ENCODE measurements at places on chromosomes 11 and 22. TPM values are rescaled to one million over a fixed set of nuclear protein-coding genes. Genes with fewer than 3 reads are reported as not detected.

DNA sequence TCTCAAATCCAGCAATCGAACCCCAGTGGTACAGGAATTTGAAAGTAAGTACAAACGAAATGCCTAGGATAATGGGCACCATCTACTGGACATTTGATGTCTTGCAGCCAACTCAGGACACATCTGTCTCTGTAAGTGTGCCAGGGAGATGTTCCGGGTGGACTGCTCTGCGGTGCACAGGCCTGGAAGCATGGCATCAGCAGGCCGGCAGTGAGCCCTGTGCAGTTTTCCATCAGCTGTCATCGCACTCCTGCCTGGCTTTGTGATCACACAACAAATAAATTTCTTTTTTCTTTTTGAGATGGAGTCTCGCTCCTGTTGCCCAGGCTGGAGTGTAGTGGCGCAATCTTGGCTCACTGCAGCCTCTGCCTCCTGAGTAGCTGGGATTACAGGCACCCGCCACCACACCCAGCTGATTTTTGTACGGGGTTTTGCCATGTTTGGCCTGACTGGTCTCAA, 71.0 kb downstream of the JAM3 start:
- H3K27me3 ChIP-seq, result no peaks in the 10 kb centered on the region
- H3K27ac ChIP-seq, result no peak overlapping the region
- peak; percentile 86 for DNase-seq
- no peak overlapping the region for H3K4me3 ChIP-seq

OR52I1 gene
- not detected for total RNA-seq

GRCh38 chr11:70703141-70704064, 305.1 kb downstream of the CTTN start:
- no peaks in the 10 kb centered on the region for H3K36me3 ChIP-seq
- DNase-seq, result no peak
- H3K4me1 ChIP-seq, result no peaks in the 10 kb centered on the region
- no peaks in the 10 kb centered on the region for H3K27me3 ChIP-seq
- H3K4me3 ChIP-seq, result no peak overlapping the region

DNA sequence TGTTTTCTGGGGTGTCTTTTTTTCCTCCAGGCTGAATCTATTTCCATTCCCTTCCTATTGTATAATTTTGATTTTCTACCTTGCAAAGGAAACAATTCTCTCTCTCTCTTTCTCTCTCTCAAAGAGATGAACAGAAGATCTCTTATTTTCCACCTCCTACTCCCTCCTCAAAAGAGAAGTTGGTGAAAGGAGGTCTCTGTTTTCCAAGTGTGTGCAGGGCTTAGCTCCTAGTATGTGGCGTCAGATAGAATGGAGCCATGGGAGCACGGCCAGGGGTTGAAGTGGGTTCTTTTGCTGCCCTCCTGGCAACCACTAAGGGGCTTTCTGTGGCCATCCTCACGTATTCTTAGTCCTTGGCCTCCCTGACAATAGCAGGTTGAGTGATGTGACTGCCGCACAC, 480 bp downstream of the TRIM34 start:
- peak; percentile 13 for DNase-seq
- H3K27ac ChIP-seq, result peak overlapping the region; percentile 59
- peaks cover 36% of the 10 kb centered on the region for H3K4me1 ChIP-seq
- H3K27me3 ChIP-seq, result no peaks in the 10 kb centered on the region
- no peaks in the 10 kb centered on the region for H3K36me3 ChIP-seq

HPS4 gene
- total RNA-seq, result 27.1 TPM

GRCh38 chr11:126210871-126211235, 597 bp downstream of the RPUSD4 start:
- peaks cover 7% of the 10 kb centered on the region for H3K36me3 ChIP-seq
- 0 out of 2 replicates have a peak overlapping the region, but pooled peaks have one; percentile 40 for H3K27ac ChIP-seq
- H3K4me1 ChIP-seq, result peaks cover 10% of the 10 kb centered on the region
- H3K27me3 ChIP-seq, result no peaks in the 10 kb centered on the region
- peak overlapping the region; percentile 81 for H3K4me3 ChIP-seq
- DNase-seq, result peak; percentile 44

GRCh38 chr22:27298332-27298731, 503.2 kb downstream of the MN1 start:
- no peaks in the 10 kb centered on the region for H3K36me3 ChIP-seq
- H3K27me3 ChIP-seq, result no peaks in the 10 kb centered on the region
- no peak overlapping the region for H3K4me3 ChIP-seq
- peaks cover 17% of the 10 kb centered on the region for H3K4me1 ChIP-seq
- no peak overlapping the region for H3K27ac ChIP-seq

DUSP8 gene
- 0.11 TPM for total RNA-seq

NELL1 gene
- total RNA-seq, result not detected

- H3K36me3 ChIP-seq, result no peaks in the 10 kb centered on the region
- no peak overlapping the region for H3K27ac ChIP-seq
- H3K4me3 ChIP-seq, result no peak overlapping the region
- DNase-seq, result no peak
- H3K4me1 ChIP-seq, result peaks cover 14% of the 10 kb centered on the region
Observed at GRCh38 chr11:68357568-68357967, 45.2 kb downstream of the LRP5 start.

OR5L2 gene
- not detected for total RNA-seq

DNA sequence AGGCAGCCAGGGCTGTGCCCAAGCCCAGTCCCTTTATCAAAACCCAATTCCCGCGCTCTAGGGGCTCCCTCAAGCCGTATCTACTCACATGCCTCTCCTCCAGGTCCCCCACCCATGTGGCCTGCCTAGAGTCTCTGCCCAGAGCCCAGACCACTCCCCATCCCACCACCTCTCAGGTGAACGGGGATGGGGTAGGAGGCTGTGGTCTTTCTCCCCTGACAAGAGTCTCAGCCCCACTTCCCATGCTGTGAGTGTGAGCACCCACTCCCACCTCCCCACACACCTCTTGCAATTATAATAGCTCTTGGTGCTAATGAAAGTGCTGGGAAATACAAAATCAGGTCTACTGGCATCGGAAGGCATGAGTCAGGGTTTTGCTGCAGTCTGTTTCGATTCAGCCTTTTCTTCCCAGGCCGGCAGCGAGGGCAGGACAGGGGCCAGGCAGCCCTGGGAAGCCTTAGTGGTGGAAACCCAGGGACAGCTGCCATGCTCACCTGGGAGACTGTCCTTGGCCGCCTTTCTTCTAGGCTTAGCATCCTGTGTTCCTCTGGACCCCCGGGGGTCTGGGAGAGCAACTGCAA, 16.7 kb upstream of the TMPRSS4 start:
- H3K4me1 ChIP-seq, result no peaks in the 10 kb centered on the region
- H3K27ac ChIP-seq, result no peak overlapping the region
- H3K36me3 ChIP-seq, result no peaks in the 10 kb centered on the region
- H3K4me3 ChIP-seq, result no peak overlapping the region
